ENCODE measurements at places on chromosomes 16 and 17. TPM values are rescaled to one million over a fixed set of nuclear protein-coding genes. Genes with fewer than 3 reads are reported as not detected.
A peak's percentile ranks its signal among the peaks of the same experiment; 100 is the strongest.

GRCh38 chr17:41748275-41748674 is 13.8 kb upstream of the HAP1 start:
- no peak for DNase-seq

GRCh38 chr17:36859706-36860105 is 77.6 kb upstream of the LHX1 start:
- no peak for DNase-seq

DNA sequence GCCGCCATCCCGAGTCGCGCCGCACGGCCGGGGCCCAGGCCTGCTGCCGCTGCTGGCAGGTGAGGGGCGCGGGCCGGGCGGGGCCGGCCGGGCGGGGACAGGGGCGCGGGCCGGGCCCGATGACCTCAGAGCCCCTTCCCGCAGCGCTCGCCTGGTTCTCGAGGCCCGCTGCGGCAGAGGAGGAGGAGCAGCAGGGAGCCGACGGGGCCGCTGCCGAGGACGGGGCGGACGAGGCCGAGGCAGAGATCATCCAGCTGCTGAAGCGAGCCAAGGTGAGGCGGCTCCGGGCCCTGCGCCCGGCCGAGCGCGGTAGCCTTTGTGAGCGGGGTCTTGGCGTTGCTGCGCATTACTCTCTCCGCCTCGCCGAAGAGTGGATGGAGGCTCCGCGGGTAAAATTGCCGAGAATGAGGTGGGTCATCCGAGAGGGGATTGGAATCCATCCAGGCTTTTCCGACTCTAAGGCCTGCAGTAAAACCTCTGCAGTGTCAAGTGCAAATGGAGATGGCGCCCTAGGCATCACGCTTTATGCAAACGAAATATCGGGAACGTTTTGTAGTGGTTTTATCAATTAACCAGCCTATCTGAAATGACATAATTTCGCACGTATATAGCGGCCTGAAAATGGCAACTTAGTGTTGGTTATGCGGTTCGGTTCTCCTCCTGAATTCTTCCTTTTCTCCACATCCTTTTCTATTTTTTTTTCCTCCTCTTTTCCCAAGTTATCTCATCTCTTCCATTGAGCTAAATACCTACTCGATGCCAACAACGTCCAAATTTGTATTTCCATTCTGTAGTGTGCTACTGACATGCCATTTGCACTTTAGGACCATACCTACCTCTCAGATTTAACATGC is 577 bp downstream of the TTC19 start:
- DNase-seq: peak; percentile 38

DNA sequence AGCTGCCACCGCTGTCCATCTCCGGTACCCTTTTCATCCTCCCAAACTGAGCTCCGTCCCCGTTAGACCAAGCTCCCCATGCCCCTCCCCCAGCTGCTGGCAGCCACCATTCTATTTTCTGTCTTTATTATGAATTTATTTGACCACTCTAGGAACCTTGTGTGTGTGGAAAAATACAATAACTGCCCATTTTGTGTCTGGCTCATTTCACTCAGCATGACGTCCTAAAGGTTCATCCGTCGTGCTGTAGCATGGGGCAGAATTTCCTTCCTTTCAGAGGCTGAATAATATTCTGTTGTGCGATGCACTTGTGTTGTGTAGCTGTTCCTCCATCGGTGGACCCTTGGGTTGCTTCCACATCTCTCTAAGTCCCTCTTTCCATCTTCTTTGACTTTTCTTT is 263.1 kb downstream of the SEC14L1 start:
- no peak for DNase-seq

Gene ALDH3A1
- total RNA-seq: not detected

Gene FOXN1
- total RNA-seq: not detected

Gene TMIGD1
- not detected for total RNA-seq

Gene ZDHHC1
- 2.9 TPM for total RNA-seq

Gene HAS3
- 0.27 TPM for total RNA-seq

Gene MYO1C
- total RNA-seq: 150 TPM

Gene GAN
- 9.0 TPM for total RNA-seq
